ENCODE measurements at places on chromosomes 3 and 15.

DNA sequence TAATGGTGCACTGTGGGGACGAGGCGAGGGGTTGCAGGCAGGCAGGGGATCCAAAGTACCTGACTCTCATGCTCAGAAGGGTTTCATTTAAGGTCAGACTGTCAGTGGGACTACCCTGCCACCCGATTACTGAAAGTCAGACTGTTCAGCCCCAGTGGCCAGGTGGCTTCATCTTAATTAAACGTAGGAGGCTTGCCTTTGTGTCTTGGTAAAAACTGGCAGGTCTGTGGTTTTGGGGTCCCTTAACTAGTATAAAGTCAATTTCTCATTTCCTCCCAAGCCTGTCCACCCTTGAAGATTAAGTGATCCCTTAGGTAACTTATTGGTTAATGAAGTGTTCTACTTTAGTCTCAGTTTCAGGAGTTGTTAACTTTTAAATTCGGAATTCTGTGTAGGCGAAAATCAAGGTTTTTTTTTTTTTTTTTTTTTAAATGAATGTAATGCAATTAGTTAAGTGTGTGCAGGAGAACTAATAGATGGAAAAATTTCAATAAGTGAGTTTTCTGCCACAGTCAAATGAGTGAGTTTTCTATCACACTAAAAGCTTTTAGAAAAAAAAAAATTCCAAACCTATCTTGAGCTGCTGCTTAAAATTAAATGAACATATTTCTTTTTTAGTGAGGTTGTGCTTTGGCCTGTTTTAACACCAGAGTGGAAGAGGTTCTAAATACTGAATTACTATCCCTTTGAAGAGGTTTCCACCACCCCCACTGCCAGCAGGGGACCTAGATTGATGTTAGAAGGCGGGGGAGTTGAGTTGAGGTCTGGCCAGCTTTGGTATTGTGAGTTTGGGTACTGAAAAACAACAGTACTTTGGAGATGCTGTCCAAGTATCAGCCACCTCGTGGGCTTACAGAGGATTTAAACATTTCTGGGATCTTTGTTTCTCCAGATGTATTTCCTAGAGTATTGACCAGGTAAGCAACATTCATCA is 15.2 kb downstream of the ITPR1 start:
- DNase-seq, result no peak

DNA sequence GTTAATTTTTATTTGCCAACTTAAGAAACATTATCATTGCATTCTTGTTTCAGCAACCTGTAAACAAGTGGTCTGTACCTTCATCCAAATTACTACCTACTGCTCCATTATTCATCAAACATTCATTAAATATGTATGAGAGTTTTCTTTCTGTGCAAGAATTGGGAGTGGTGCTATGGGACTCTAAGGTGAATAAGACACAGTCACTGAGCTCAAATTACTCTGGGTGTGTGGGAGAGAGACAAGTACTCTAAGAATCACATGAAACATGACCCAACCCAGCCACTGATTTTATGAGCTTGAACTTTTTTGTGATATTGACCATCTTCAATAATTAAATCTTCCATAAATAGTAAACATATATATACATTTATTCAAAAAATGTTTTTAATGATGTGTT is 227.2 kb upstream of the TP63 start:
- DNase-seq, result no peak

DNA sequence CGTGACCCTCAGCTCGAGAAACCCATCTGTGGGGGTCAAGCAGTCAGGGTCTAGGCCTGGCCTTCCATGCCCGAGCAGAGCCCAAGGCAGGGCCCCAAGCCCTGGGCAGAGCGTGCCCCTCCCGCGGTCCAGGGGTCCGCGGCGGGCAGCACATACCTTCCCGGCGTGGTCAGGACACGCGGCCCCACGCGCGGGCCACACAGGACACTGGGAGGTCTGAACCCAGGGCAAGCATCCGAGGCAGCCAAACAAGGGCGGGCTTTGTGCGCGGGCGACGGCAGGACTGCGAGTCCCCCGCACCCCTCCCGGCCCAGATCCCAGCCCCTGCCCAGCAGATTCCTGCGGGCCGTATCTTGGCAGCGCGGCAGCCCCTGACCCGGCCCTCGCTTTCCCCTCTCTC is 61.6 kb upstream of the ACAN start:
- DNase-seq, result no peak

GRCh38 chr3:172968646-172969045 is 172.4 kb downstream of the SPATA16 start:
- DNase-seq, result no peak

GRCh38 chr15:40011303-40011702 is 27.7 kb downstream of the SRP14 start:
- DNase-seq, result no peak

- DNase-seq, result no peak
These were observed 40.0 kb upstream of the LMOD3 start for GRCh38 chr3:69162308-69162980.

DNA sequence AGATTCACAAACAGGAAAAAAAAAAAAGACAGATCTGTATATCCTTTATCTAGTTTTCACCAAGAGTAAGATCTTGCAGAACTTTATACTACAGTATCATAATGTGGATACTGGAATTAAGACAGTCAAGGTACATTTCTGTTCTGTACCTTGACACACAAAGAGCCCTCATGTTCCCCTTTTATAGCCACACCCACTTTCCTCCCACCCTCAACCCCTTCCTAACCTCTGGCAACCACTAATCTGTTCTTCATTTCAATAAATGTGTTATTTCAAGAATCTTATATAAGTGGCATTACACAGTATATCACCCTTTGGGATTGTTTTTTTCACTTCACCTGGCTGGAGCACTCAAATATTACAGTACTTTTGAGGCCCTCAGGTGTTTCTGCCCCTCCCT is 3.6 kb upstream of the RAB6B start:
- no peak for DNase-seq

Data from umbilical cord (tissue), 2 donors.